ENCODE measurements at places on chromosomes 13 and 19.

GRCh38 chr13:32588736-32589135 is 2.5 kb downstream of the PDS5B start:
- no peak for DNase-seq

DNA sequence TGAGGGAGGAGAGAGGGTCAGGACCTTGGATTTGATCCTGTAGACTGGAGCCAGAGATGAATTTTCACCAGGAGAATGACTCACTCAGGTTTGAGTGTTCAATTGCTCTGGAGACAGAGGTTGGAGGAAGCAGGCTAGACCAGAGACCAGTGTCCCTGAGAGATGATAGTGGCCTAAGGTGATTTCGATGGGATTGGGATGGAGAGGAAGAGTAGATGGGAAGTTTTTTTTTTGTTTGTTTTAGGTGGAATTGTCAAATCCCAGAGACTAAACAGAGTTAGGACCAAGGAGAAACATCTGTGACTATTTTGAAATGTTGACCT is 2.3 kb downstream of the CEBPG start:
- DNase-seq = no peak

GRCh38 chr13:49254007-49254406 is 6.3 kb downstream of the CDADC1 start:
- no peak for DNase-seq

GRCh38 chr13:30156270-30156669 is 151.1 kb downstream of the KATNAL1 start:
- DNase-seq = no peak

DNA sequence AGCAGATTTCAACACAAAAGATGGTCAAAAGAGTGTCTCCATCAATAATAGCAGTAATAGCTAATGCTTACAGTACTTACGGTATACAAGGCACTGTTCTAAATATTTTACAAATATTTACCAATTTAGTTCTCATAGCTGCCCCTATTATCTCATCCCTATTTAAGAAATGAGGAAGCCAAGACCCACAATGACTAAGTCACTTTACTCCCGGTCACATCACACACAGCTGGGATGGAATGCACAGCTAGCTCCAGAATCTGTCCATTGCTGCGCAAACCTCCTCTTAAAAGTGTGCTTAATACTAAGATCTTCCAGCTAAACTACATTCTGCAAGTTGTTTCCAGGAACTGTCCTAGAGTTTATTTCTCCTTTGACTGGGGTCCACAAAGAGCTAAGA is 63.4 kb downstream of the RAP2A start:
- peak; percentile 6 for DNase-seq

GRCh38 chr13:62512194-62513141 is 1096.8 kb upstream of the PCDH20 start:
- DNase-seq = peak; percentile 17

DNA sequence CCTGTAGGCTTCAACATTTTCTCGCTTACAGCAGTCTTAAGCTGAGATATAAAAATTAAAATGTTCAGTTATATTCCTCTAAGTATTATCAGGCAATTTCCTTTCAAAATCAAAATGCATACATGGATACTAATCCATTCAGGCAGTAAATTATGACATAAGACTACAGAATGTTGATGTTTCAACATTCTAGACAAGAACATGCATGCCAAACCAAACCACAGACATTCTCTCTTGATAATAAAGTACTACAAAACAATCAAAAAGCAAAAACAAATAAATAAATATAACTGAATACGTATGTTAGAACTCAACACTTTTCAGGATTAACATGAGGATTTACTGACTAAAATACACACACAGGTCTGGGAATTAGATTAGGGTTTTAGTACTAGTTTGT is 7.7 kb downstream of the DIS3 start:
- peak; percentile 11 for DNase-seq
